Bronchial epithelial cell (primary cell): ENCODE measurements at places on chromosomes 2 and 18. TPM values are rescaled to one million over a fixed set of nuclear protein-coding genes. Genes with fewer than 3 reads are reported as not detected.

GRCh38 chr2:54429811-54430551 is 26.1 kb upstream of the SPTBN1 start:
- no peak for DNase-seq

DNA sequence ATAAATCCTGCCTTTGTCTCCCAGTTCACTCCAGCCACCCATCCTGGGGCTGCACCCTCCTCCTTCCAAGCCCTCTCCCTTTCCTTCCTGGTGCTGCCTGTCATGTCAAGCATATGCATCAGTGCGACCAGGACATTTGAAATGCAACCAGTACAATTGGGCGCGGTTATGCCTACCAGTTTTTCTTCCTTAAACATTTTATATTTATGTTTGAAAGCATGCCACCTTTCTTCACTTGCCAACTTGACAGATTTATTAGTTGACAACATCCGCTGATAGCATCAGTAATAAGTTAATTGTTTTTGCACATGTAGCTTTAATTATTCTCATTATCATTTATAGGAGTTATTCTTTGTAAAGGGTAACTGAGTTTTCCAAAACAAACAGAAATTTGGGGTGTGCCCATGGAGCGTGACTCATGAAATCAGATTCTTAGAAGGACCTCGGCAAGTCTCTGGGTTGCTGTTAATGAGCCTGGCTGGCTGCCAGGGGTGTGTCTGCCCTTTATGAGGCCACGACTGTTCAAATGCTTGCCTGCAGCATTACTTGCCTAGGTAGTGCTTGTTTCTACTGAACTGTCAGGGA is 32.8 kb upstream of the IL1B start:
- peak; percentile 95 for DNase-seq

- DNase-seq = peak; percentile 88
Measured at GRCh38 chr18:26429535-26430226, 118.7 kb downstream of the KCTD1 start.

DNA sequence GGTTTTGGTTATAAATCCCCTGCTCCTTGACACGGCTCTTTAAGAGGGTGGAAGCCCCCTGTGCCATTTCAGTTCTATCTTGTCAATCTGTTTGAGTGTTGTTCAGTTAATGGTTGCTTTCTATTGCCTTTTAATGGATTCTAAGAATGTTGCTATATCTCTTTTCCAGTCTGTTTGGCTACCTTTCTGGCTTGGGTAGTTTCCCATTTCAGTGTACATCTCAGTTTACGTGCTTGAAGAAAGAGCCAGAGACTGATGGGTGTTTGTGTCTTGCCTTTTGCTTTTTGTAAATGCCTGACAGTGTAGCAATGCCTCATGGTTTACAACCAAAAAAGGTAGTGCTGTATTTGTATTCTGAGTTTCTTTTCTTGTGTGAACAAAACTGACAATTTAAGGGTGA is 45.3 kb downstream of the SPATS2L start:
- DNase-seq = no peak

- DNase-seq = peak; percentile 33
Measured at GRCh38 chr2:16739778-16740581, 74.3 kb upstream of the CYRIA start.

CCDC141 gene
- not detected in 2 replicates for total RNA-seq

GRCh38 chr2:31060397-31060796 is 77.8 kb downstream of the GALNT14 start:
- no peak for DNase-seq

DNA sequence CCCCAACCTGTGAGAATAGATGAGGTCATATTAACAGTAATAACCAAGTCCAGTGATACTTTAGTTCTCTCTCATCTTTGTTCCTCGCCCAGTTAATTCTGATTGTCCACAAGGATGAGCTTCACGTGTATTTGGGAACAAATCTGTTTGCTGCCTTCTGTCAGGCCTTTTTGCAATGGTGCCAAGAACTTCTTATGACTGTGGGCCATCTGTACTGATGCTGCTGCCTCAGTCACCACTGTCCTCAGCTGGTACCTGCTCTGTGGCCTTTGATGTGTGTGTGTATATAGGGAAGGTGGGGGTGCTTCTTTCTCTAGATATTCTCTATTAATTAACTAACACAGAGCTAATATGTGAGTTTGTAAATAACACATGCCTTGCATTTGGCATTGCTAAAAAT is 392.9 kb downstream of the TGIF1 start:
- DNase-seq = no peak

- DNase-seq = no peak
Measured at GRCh38 chr2:73705091-73705490, 32.1 kb downstream of the TPRKB start.

SERPINB10 gene
- under 0.01 and 0.79 TPM in 2 replicates for total RNA-seq

PAX3 gene
- total RNA-seq = not detected in 2 replicates

DNA sequence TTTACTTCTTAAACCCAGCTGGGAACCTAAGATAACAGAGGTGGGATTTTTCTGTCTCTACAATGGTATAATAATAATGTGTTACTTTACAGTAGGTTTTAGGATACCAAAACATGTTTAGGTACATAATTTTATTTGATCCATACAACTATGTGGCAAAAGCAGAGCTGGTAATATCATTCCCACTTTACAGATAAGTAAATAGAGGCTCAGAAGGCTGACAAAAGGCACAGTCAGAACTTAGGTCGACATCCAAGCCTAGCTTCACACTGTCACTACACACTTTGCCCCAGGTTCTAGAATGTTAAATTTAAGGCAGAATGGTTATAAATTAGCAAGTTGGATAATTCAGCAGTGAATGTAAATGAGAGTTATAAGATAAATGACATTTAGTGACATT is 189.6 kb upstream of the PARD3B start:
- no peak for DNase-seq

PROKR1 gene
- total RNA-seq = not detected in 2 replicates

DNA sequence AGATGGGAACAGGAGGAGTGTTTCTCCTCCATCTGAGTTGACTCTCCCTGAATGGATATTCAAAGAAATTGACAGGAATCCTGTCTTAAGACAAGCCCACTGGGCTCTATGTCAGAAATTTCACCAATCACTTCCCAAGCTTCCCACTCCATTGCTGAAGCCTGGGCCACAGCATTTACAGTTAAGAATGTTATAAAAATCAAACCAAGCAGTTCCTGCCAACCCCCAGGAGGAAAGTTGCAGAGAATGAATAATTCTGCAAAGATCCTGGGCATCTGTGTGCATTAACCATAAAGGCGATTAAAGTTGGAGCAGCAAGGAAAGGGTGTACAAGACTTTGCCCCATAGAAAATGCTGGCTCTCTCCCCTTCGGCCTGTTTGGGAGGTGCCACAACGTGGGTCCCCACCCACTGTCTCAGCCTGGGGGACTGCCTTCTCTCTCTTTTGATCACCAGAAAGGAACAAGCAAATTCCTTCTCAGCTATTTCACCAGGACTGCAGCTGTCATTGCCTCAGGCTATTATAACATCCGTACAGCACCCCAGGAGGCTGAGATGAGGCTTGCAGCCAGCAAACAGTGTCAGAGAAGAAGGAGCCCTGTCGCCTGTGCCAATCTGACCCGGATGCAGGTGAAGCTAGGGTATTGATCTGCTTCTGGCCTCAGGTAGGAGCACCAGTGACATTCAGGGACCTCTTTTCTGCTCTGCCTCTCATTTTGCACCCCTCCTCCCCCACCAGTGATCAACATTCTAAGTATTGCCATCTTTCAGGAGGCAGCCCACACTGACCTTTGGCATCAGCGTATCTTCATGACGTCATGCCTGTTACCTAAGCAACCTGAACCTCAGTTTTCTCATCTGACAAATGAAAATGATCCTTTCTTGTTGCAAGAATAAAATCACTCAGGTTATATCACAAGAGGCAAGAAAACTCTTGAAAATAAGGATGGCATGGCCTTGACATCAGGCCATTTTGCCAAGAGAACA is 219.0 kb downstream of the SH3BP4 start:
- DNase-seq = peak; percentile 61

IL36A gene
- total RNA-seq = 6.3 and 11.5 TPM in 2 replicates

GRCh38 chr18:40046596-40046995 is 1908.4 kb upstream of the PIK3C3 start:
- no peak for DNase-seq

REG3G gene
- not detected in 2 replicates for total RNA-seq

- DNase-seq = peak; percentile 70
Measured at GRCh38 chr2:102603904-102604303, 15.4 kb upstream of the SLC9A2 start.

- DNase-seq = no peak
Measured at GRCh38 chr2:231341100-231341499, 54.4 kb upstream of the B3GNT7 start.

LOXHD1 gene
- not detected in 2 replicates for total RNA-seq

GRCh38 chr2:217974389-217975005 is 28.3 kb downstream of the TNS1 start:
- DNase-seq = no peak

SLC23A3 gene
- total RNA-seq = 1.3 and 1.9 TPM in 2 replicates

UGT1A3 gene
- total RNA-seq = 2.7 TPM in 1 of 2 replicates, not detected in the other

DHRS9 gene
- total RNA-seq = 5.8 and 19.1 TPM in 2 replicates

DNA sequence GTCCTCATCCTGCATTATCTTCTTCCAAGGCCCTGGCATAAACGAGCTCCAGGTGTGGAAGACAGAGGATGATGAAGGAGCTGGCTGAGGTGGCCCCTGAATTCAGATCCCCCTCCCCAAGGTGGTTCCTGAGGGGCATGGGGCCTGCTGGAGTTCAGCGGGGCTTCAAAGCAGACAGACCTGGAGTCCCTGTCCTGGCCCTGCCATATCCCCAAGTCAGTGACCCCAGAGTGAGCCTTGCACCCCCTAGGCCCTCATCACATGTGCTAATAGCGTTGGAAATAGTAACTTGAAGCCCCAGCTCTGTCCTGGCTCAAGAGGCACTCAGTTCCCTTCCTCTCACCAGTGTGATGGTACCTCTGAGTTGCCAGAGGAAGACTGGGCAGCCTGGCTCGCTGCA is 172.9 kb downstream of the GALNT1 start:
- no peak for DNase-seq

ADGRF3 gene
- total RNA-seq = not detected in 2 replicates

GRCh38 chr2:129734343-129735034 is 245.0 kb upstream of the RAB6C start:
- DNase-seq = no peak

DNA sequence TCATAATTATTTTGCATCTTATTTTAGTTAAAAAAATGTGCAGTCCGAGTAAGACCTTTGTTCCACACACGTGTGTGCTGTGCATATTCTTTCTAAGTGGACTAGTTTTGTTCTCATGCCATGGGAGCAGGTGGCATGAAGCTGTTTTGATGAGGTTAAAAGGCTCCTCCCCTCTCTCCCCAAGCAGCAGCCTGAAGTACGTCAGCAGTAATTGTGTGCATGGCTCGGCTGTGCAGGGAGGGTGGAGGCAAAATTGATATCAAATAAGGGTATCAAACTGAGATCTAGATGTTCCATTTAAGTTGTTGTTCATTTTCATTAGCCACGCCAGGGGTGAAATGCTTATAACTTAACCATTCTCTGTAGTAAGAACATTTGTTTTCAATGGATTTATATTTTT is at the start of gene NYAP2:
Gene NYAP2, plus strand, starts transcription at position 207 of the 400 bp plus-strand sequence. CDS start 9,171 bp downstream, outside the sequence.
- no peak for DNase-seq

KIAA2012 gene
- not detected in 2 replicates for total RNA-seq

GRCh38 chr18:80034068-80034851 is at the start of gene RBFA:
Gene RBFA, plus strand, starts transcription at chr18:80034434. Its CDS starts 62 bp downstream, at chr18:80034496.
- DNase-seq = peak; percentile 87

DNA sequence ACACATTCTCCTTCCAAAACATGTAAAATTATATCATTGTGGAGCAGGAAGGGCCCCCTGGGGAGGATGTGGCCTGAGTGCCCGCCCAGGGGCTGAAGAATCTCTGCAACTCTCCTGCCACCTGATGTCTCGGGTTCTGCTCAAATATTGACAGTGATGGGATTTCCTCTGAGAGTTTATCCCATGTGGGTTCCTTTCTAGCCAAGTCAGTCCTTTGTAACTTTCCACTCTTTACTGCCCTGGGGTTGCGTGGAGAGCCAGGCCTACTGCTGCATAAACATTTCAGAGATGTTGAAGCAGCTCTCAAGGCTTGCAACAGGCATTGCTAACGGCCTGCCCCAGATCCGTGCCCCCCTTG is 4.0 kb upstream of the RAB17 start:
- DNase-seq = no peak

DNA sequence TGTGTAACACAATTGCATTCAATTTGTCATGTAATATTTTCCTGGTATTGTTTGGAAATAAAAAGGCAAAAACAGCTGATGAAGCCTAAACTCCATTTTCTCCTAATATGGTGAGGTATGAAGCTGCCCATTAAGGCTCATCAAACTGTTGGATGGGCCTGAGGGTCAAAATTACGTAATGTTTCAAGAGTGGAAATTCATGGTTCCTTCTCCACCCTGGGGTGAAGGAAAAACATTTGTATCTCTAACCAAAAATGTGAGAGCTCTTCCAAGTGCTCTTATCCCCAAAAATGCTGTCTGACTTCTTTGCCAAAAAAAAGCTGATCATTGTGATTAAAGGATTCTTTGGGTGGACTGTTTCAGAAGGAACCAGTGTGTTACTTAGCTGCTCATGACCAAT is 91.8 kb downstream of the ARHGAP28 start:
- no peak for DNase-seq

GRCh38 chr2:173986805-173987204 is 21.6 kb upstream of the SP3 start:
- DNase-seq = no peak

DNA sequence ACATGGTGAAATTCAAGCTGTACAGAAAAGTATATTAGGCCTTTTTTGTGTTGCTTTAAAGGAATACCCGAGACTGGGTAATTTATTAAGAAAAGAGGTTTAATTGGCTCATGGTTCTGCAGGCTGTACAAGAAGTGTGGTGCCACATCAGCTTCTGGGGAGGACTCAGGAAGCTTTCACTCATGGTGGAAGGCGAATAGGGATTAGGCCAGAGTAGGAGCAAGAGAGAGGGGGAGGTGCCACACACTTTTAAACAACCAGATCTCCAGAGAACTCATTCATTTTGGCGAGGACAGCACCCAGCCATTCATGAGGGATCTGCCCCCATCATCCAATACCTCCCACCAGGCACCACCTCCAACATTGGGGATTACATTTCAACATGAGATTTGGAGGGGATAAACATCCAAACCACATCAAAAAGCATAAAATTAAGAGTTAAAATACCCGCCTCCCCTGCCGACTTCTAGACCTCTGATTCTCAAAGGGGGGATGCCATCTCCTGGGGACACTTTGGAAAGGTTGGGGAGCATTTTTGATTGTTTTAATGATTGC is 15.1 kb upstream of the LIPG start:
- no peak for DNase-seq

TACR1 gene
- not detected in 2 replicates for total RNA-seq

DNA sequence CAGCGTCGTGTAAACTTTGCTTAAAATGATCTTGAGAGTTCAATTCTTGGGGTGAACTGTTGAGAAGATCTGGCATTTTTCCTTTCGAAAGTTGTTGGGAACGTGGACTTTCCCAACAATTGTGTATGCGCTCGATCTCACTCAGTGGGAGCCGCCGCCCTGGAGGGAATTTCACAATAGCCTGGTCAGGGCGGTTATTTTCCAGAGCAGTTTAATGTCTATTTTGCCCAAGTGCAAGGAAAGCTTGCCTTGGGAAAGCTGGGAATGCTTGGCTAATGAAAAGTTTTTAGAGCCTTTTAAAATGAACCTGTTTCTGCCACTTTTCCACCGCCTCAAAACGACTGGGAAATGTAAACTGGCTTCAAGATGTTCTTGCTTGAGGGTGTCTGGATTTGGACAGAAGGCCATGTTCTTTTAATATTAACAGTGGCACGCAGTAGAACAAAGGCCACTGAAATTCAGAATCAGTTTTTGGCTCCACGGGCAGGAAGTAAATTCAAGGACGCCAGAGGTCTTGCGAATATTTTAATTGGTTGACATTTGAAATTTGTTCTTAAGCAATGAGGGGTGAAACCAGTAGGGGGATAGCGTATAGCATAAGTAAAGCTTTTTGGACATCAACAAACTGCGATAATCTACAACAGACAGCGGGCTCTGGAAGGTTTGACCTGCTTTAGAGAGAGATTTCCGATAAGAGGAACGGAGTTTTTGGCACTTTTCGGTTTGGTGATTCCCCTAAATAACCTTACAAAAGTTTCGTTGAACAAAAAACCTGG is 1.2 kb downstream of the CFLAR start:
- DNase-seq = peak; percentile 71

DSC3 gene
- total RNA-seq = 193 and 198 TPM in 2 replicates
